ENCODE measurements at places on chromosomes 5 and 9.
A peak's percentile ranks its signal among the peaks of the same experiment; 100 is the strongest.

DNA sequence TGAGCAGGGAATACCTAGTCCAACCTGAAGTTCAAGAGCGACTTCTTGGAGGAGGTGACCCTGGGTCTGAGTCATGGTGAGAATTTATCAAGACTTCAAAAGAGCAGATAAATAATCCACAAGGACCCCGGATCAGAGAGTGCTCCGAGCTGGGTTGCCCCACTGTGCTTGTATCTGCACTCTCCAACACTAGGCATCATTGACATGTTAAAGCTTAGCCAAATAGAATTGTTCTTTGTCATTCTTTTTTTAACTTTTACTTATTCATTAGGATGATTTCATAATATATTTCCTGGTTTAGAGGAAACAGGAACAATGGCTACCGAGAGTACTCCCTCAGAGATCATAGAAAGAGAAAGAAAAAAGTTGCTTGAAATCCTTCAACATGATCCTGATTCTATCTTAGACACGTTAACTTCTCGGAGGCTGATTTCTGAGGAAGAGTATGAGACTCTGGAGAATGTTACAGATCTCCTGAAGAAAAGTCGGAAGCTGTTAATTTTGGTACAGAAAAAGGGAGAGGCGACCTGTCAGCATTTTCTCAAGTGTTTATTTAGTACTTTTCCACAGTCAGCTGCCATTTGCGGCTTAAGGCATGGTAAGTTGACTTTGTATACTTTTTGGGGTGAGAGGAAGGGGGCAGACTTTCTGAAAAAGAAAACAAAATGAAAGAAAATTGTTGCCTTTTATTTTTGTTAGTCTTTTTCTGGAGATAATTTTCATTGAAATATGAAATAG is at the start of gene CARD6:
Gene CARD6 (plus strand): TSS at position 300 of the 738 bp plus-strand sequence. CDS start 16 bp downstream, at position 316.
- DNase-seq: no peak

DNA sequence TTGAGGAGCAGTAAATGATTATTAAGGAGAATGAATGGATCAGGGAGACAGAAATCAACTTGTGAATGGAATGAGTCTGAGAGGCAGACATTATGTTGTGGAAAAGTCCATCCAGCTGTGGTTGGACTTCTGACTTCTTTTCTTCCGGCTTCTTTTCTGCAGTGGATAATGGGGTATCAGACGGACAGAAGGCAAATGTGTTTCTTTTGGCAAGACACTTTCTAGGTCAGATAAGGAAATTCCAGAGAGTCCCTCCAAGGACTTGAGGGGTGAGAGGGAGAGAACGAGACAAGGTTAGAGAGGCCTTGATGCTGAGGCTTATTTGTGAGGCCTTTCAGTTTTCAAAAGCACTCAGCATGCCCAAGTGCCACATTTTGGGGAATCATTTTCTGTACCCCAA is 17.1 kb upstream of the GRHPR start:
- DNase-seq: no peak

GRCh38 chr5:92468295-92468694 is 1085.2 kb upstream of the ARRDC3 start:
- DNase-seq: no peak

- no peak for DNase-seq
These were observed 24.8 kb downstream of the SARDH start for GRCh38 chr9:133713150-133713959.

- no peak for DNase-seq
These were observed 24.7 kb upstream of the SPATA31E1 start for GRCh38 chr9:87857948-87858335.

DNA sequence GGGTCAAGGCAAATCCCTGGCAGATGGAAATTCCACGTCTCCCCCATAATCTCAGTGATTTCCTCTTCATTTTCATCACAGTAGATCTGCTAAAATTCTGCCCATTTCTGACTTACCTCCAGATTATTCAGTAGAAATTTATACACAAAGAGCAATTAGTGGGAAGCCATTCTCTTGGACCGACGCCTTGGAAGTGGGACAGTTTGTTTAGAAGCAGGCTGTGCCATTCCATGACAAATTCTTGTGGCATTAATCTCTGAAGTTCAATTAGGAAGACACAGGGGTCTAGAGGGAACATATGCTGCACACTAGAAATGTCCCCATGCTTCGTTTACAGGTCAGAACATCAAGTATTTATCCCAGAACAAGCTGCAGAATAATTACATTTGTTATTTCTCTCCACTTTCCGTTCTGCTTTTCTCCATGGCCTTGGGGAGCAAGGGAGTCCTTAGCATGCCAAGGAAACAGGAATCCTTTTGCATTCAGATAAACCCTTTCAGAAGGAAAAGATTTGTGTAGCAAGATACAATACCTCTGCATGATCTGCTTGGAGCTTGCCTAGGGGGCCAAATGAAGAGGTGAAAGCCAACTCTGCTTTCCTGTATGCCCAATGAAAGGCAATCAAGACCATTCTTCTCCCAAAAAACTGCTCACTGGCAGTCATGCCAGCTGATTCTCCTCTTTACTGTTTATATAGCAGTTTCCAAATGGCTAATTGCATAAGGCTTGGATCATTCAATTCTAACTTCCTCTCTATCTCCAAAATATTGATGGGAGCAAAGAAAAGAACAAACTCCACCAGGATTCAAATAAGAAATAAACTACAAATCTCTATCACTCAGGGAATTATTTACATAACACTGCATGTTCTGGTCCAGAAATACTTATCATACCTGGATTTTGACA is 2.5 kb upstream of the PRKACG start:
- no peak for DNase-seq

DNA sequence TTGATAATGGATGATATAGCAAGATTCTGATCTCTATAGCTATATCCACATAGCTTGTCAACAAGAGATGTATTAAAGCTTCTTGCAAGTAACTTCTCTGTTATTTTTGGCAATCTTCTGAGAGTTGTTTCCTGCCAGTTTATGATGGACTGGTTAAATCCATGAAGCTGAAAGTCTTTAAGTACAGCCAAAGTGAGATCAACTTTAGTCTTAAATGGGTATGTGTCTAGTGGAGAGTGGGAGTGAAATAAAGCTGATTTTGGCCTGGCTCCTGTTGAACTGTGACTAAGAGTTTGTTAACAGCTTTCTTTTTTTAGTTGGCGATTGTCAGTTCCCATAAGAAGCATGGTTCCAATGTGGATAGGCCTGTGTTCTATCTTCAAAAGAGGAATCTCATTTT is 350.9 kb upstream of the PCSK5 start:
- DNase-seq: no peak

- DNase-seq: peak; percentile 28
These were observed 135.9 kb downstream of the GADD45G start for GRCh38 chr9:89740722-89741121.

- DNase-seq: no peak
These were observed 72.5 kb downstream of the AMBP start for GRCh38 chr9:114005371-114006154.

DNA sequence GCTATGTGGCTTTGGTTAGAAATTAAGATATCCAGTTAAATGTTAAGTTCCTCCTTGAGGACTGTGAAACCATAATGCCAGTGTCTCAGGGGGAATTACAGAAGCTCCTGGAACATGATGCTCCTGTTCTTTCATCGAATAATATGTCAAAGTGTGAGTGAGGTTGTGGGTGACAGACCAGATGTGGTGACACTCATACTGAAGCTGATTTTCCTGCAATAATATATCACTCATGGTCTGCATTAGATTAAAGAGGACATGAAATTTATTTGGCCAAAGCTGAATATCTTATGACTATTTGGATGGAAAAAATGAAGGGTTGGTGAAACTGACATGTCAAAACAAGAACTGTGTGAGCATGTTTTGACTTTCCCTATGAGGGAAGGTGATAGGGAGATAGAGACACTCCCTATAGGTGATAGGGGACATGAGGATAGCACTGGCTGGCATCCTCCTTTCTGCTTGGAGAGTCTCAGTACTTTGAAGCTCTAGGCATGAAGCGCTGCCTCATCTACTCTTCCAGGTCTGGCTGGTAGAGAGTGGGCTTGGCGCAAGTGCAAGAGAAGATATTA is 173.5 kb downstream of the ARHGEF28 start:
- no peak for DNase-seq

- no peak for DNase-seq
These were observed 85.4 kb downstream of the TMEM167A start for GRCh38 chr5:82991678-82992323.

- DNase-seq: no peak
These were observed 66.1 kb downstream of the AK8 start for GRCh38 chr9:132811985-132812384.

- DNase-seq: no peak
These were observed 65.3 kb downstream of the MARCHF3 start for GRCh38 chr5:126965061-126965475.

- DNase-seq: no peak
These were observed 128.1 kb downstream of the BARX1 start for GRCh38 chr9:93826905-93827544.

DNA sequence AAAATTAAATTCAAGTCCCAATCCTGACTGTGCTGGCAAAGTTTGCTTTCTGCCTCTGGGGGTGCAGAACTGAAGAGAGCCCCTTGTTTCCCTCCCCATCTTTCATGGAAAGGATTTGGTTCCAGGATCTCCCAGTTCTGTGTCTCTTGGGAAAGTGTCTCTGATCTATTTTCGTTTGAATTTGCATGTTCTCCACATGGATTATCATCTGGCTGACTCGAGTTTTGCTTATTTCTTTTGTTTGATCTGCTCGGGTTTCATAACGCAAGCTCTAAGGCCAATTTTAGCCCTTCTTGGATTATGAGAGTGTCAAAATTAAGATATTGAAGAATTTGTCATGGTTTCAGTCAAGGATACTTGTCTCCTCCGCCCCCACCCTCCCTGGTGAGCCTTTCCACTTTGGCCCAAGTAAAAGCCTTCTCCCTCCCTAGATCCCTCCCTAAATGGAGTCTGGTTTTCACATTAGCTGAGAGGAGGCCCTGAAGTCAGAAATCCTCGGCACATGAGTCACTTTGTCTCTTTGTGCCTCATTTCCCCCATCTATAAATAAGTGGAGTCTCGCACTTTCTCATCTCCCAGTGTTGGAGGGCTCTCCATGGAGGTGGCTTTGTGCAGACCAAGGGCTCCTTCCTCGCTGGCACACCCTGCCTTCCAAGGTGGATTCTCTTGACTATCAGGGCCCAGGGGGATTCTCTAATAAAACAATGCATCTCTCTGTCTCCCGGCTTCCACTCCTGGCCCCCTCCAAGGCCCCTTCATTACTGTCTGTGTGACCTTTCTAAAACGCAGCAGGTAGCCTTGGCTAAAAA is 17.3 kb downstream of the ADRB2 start:
- DNase-seq: no peak

Data from stimulated activated CD8-positive, alpha-beta memory T cell treated with anti-CD3 and anti-CD28 coated beads, Interleukin-7, amount 100 ng/mL, for 48 hours (primary cell).